Osteocyte (in vitro differentiated cells): ENCODE measurements at places on chromosomes 16 and 17. TPM values are rescaled to one million over a fixed set of nuclear protein-coding genes. Genes with fewer than 3 reads are reported as not detected.

GRCh38 chr16:54957403-54958166 is 26.9 kb downstream of the IRX5 start:
- H3K27me3 ChIP-seq, result peaks cover 2% of the 10 kb centered on the region
- DNase-seq, result no peak
- H3K36me3 ChIP-seq, result no peaks in the 10 kb centered on the region
- H3K4me1 ChIP-seq, result no peaks in the 10 kb centered on the region

DNA sequence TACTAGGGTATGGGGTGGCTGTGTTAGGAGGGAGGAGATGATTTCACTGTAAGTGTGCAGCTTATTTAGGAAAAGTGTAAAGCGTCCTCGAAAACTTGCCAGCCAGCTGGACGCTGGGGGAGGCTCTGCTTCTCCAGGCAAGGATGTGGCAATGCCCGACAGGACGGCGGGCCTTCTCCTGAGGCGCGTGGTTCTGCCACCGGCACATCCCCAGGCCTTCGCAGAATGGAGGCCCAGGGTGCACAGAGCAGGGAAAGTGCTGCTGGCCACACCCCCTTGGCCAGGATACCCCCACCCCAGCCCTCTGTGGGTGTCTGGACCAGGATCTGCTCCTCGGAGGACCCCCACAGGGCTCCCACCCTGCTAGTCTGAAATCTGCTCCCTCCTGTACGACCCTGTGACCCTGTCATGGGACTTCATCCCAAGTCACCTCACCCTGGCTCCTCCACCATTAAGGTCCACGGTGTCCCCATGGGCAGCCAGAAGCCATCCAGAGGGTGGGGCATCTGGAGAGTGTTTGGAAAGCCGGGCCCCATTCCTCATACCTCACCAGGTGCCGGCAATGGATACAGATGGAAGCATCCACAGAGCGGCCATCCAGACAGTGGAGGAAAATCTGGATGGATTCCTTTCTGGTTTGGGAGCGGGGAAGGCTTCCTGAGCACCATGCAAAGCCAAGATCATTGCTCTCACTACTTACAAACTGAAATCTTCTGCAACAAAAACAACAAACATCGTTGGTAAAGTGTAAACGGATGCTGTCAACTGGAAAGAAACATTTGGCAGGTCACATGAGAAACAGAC is 9.2 kb upstream of the SRRM2 start:
- no peaks in the 10 kb centered on the region for H3K4me1 ChIP-seq
- DNase-seq, result no peak
- H3K27me3 ChIP-seq, result no peaks in the 10 kb centered on the region
- H3K27ac ChIP-seq, result no peak overlapping the region

Gene MT1G
- not detected in 2 replicates for total RNA-seq

DNA sequence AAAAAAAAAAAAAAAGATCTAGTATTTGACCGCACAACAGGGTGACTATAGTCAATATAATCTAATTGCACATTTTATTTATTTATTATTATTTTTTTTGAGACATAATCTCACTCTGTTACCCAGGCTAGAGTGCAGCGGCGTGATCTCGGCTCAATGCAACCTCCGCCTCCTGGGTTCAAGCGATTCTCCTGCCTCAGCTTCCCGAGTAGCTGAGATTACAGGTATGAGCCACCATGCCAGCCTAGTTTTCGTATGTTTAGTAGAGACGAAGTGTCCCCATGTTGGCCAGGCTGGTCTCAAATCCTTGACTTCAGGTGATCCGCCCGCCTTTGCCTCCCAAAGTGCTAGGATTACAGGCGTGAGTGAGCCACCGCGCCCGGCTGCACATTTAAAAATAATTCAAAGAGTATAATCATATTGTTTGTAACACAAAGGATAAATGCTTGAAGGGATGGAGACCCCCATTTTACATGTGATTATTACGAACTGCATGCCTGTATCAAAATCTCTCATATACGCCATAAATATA is 794 bp downstream of the ANKS3 start:
- DNase-seq, result no peak
- peak overlapping the region; percentile 93 for H3K4me3 ChIP-seq
- H3K27me3 ChIP-seq, result no peaks in the 10 kb centered on the region
- H3K27ac ChIP-seq, result peak overlapping the region; percentile 31
- peaks cover 16% of the 10 kb centered on the region for H3K4me1 ChIP-seq
- peaks cover 9% of the 10 kb centered on the region for H3K36me3 ChIP-seq
